GM12864 (cell line): ENCODE measurements at places on chromosomes 1 and 21.

- no peak for DNase-seq
These were observed 51.7 kb downstream of the ABCA4 start for GRCh38 chr1:94068999-94069918.

- DNase-seq, result no peak
These were observed 33.3 kb downstream of the TMEM51 start for GRCh38 chr1:15186846-15187151.

DNA sequence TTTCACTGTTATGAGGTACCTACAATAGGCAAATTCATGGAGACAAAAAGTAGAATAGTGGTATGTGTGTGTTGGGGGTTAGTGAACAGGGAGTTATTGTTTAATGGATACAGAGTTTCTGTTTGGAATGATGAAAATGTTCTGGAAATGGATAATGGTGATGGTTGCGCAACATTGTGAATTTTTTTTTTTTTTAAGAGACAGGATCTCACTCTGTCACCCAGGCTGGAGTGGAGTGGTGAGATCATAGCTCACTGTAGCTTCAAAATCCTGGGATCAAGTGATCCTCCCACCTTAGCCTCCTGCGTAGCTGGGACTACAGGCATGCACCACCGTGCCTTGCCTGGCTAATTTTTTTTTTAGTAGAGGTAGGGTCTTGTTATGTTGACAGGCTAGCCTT, 34.5 kb upstream of the TRABD2B start:
- DNase-seq, result no peak

DNA sequence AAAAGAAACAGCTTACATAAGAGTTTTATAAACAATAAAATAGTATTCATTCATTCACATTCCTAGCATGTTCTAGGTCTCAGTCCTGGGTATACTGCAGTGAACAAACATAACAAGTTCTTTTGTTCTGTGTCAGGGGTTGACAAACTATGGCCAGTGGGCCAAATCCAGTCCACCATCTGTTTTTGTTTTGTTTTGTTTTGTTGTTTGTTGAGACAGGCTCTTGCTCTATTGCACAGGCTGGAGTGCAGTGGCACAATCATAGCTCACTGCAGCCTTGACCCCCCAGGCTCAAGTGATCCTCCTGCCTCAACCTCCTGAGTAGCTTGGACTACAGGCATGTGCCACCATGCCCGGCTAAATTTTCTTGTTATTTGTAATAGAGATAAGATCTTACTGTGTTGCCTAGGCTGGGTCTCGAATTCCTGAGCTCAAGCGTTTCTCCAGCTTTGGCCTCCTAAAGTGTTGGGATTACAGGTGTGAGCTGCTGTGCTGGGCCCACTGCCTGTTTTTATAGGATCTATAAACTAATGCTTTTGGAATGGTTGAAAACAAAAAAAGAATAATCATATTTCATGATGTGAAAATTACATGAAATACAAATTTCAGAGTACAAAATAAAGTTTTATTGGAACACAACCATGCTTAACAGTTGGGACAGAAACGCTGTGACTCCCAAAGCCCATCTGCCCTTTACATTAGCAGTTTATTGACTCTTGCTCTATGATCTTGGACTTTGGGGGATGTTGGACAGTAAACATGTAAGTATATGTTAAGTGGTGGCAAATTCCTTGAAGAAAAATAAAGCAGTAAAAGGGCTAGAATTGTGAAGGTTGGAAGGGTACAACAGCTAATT, 17.9 kb downstream of the CAPZA1 start:
- no peak for DNase-seq

GRCh38 chr1:1021920-1022259, 2.0 kb downstream of the AGRN start:
- no peak for DNase-seq

GRCh38 chr1:84758968-84759491, 68.8 kb upstream of the SSX2IP start:
- no peak for DNase-seq

GRCh38 chr1:193388683-193389082, 202.3 kb upstream of the B3GALT2 start:
- no peak for DNase-seq

DNA sequence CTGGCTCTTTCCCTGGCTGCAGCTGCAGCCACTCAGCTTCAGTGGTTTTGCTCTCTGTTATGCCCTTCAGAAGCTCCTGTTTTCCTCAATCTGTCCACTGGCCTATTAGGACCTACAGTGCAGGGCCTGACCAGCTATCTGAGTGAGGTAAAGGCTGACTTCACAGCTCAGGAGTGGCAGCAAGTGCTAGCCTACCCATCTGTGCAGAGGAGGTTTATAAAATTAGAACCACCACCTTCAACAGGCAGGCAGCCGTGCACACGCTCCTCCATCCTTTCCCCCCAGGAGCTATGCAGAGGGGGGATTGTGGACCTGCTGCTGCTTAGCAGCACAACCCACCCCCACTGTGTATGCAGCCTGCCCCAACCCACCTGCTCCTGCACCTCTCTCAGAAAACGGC, 8.3 kb downstream of the ADAR start:
- DNase-seq, result no peak

GRCh38 chr21:28516991-28517592, 475.6 kb downstream of the LTN1 start:
- DNase-seq, result peak; percentile 13

DNA sequence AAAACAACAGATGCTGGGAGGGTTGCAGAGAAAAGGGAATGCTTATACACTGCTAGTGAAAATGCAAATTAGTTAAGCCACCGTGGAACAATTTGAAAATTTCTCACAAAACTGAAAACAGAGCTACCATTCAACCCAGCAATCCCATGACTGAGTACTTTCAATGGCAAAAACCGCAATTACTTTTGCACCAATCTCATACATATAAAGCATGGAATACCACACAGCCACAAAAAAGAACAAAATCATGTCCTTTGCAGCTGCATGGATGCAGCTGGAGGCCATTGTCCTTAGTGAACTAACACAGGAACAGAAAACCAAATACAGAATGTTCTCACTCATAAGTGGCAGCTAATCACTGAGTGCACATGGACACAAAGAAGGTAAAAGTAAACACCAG, 6.3 kb upstream of the OR2T8 start:
- no peak for DNase-seq

DNA sequence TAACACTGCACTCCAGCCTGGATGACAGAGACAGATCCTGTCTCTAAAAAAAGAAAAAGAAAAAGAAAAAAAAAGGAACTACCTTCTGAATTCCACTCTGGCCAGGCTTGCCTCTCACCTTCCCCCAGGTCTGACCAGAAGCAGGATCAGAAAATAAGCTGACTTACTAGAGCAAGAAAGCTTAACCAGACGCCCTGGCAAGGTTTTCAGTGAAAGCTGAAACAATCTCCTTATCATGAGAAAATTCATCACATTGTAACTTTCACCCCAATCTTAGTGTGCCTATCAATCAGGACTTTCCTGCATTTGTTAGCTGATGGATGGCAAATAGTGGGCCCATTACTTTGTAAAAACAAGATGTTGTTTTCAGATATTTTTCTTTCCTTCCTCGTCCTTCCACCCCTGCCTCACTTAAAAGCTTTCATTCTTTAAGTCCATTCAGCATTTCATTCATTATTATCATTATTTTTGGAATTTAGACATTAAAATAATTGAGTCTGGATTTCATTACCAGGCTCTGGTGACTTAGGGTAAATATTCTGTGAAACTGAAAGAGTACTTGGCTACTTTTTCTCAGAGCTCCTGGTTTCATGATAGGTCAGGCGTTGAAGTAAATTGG, 96.5 kb upstream of the CD34 start:
- no peak for DNase-seq

DNA sequence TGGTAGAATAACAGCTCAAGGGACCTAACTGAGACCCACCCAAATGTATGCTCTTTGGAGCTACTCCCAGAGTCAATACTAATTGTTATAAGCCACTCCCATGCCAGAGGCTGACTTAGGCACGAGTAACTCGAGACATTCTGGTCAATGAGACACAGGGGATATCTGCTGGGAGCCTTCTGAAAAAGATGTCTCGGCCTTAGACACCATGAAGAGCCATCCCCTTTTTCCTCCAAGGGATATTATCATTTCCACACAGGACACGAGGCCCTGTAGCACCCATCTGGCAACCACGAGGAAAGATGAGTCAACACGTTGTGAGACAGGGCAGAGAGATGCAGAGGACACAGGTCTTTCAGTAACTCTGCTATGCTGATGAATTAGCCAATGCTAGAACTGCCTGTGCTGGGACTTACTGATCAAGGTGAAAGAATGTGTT, 30.7 kb downstream of the ITPKB start:
- DNase-seq, result no peak

DNA sequence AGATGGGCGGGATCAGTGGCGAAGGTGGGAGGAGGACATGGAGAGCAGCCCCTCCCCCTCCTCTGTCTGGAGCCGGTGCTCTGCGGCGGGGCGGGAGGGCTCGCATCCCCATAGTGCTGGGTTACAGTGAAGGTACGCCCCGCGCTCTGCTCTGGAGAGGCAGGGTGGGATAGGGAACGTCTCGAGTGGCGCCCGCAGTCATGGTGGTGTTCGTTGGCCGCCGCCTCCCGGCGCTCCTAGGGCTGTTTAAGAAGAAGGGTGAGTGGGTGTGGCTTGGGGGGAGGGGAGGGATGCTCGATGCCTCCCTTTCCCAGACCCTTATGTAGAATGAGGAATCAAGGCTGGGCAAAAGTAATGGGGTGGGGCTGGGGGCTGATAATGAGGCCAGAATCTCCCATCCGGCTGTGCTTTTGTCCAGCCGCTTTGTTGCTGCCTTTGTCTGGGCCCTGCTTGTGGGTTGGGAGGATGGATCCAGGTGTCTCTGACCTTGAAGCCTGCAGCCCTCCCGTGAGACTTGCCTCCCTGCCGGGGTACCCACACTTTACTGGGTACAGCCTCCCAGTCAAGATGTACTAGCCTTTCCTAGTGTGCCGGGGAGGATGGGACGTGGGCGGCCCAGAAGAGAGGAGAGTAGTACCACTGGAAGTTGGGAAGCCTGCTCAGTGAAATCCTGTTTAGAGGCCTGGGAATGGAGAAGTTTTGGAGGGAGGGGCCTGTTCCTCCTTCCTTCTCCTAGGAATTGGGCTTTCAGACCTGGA, 51.4 kb downstream of the YARS1 start:
- no peak for DNase-seq

DNA sequence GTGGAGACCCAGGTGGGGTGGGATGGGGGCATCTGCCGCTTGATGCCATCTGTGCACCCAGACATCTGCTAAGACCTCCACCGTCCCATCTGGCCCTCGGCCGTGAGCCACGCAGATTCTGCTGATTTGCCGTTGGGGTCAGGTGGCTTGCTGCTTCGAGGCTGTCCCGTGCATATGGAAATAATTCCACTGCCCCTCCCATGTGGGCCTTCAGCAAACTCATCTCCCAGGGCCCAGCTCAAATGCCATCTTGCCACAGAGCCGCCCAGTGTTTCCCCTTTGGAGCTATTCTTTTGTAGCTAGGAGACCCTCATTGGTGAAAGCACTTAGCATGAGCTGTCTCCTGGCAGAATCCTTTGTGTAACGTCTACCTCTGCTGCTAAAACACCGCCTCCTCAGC, 99.8 kb downstream of the KAZN start:
- no peak for DNase-seq

DNA sequence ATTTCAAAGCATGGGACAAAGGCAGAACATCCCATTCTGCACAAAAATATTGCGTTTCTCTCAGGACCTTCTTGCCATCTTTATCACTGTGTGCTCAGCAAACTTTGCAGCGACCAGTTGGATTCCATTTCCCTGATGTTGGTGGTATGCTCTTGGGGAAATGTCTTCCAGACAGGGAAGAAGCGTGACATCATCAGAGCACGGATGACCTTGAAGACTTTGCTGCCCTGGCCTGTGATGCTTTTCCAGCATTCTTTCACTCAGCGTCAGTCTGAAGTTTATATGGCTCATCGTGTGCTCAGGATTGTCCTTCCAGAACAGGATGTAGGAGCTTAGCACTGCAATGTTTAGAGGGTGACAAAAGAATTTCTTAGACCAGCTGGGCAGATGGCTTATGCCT, 131.4 kb upstream of the F3 start:
- no peak for DNase-seq

GRCh38 chr1:199002661-199003060, 363.8 kb downstream of the PTPRC start:
- DNase-seq, result no peak

- no peak for DNase-seq
These were observed 4.8 kb upstream of the RGS16 start for GRCh38 chr1:182608845-182609610.

GRCh38 chr21:34900376-34900775, 148.7 kb downstream of the RUNX1 start:
- no peak for DNase-seq
